Calu3 (cell line): ENCODE measurements at places on chromosomes 3 and 15. TPM values are rescaled to one million over a fixed set of nuclear protein-coding genes. Genes with fewer than 3 reads are reported as not detected.
A peak's percentile ranks its signal among the peaks of the same experiment; 100 is the strongest.

MCTP2 gene
- 30.1 and 40.5 TPM in 2 replicates for total RNA-seq

BAHD1 gene
- total RNA-seq: 15.6 and 17.2 TPM in 2 replicates

BCHE gene
- 1.3 TPM in 2 replicates for total RNA-seq

LRRC3B gene
- total RNA-seq: not detected in 2 replicates

GOLGA6B gene
- 0.61 TPM in 1 of 2 replicates, not detected in the other for total RNA-seq

- DNase-seq: no peak
Measured at GRCh38 chr3:171453180-171453886, 6.9 kb downstream of the TNIK start.

DNA sequence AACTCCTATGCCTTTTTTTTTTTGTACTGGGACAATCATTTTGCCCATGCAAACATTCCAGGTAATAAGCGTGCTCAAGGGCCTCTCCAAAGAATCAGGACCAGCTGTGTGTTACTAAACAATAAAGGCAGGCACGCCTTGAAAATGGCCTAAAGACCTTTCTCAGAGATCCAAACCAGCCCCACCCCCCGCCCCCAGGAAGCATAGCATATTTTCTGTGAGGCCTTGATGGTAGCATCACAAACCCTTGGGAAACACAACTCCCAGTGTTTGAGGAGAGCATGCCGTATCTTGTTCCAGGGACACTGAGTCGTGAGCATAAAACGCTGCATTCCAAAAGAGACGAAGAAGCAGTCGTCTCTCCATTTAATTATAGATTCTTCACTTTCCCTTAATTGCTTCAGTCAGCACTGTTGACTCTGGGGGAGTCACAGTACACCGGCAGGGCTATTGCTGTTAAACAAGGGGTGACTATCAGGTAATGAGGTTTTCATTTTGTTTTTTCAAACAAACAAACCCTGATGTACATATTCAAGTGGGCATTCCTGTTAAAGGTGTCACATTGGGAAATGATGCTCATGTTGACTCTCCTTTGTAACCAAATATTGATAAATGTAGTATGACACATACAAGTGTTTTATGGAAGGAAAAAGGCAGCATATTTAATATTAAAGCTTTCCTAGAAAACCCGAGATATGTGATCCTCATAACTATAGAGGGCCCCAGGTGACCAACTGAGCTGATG, 4.4 kb upstream of the TPM1 start:
- no peak for DNase-seq

DNA sequence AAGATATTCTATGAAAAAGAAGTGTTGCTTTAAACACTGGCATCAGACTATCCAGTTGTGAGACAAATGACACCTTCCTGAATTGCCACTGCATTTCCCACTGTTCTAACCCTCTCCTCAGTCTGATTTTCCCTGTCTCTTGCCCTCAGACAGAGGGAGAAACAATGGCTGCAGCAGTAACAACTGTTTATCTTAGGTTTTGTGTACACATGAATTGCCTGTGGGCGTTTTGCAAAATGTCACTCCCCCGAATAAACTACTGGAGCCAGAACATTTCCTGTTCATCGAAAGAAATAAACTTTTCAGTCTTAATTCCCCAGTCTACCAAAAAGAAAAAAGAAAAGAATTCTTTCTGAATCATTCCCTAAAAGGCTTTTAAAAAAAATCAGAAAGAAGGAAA, 155.1 kb downstream of the MAGI1 start:
- DNase-seq: no peak

GRCh38 chr3:142853270-142854168, 35.4 kb downstream of the PCOLCE2 start:
- DNase-seq: peak; percentile 90

- DNase-seq: no peak
Measured at GRCh38 chr3:45691842-45692241, 2.6 kb downstream of the SACM1L start.

DNA sequence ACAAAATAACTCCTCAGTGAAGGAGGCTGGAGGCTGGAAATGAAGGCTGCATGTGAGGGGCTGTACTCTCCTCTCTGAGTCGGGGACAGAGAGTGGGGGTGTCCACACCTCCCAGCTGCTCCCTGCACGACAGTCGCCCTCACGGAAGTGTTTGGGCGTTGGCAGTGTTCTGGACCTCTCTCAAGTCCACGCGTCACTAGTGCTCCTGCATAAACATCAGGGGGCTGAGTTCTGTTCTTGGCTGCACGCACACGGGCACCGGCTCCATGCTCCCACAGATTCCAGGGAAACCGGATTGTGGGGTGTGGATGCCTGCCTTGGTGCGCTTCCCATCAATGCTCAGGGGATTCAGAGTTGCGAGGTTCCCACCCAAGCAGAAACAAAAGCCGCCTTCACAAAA, 7.4 kb downstream of the RASGRF1 start:
- no peak for DNase-seq

DNA sequence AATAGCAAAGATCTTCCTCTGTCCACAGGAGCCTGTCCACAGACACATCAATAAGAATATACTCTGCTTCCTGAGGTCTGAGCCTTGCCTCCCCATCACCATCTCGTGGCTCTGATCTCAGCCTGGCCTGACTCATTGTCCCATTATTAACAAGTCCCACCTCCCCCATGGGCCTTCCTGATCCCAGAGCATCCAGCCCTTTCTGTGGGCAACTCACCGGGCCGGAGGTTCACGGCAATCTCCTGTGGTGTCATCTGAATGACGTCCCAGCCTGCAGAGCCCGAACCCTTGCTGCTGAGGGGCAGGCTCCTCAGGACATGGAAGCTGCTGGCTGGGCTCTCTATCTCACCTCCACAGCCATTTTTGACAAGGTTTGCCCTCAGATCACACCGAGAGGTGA, 28.1 kb downstream of the ITGB5 start:
- DNase-seq: peak; percentile 71

DNA sequence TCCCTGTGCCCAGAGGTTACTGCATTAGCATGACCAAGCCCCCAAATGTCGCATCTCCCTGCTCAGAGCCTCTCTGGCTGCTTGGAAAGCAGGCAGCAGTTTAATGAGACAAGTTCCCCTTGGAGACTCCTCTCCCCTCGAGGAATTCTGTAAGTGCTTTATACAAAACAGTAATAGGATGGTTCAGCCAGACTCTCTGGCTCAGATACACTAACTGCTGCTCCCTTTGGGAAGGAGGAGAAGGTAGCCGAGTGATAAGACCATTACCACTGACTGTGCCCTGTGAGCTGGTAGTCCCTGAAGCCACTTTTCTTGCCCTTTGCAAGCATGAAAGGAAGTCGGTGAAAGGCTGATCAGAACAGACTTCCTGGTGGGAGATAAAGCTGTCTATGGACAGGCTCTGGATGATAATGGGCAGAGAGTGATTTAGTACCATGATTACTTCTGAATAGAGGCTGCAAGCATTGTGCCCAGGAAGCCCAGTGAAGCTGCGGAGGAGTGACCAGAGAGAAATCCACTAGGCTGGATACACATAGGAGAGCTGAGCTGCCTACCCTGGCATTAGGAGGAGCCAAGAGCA, 100.8 kb downstream of the SEMA6D start:
- no peak for DNase-seq

DNA sequence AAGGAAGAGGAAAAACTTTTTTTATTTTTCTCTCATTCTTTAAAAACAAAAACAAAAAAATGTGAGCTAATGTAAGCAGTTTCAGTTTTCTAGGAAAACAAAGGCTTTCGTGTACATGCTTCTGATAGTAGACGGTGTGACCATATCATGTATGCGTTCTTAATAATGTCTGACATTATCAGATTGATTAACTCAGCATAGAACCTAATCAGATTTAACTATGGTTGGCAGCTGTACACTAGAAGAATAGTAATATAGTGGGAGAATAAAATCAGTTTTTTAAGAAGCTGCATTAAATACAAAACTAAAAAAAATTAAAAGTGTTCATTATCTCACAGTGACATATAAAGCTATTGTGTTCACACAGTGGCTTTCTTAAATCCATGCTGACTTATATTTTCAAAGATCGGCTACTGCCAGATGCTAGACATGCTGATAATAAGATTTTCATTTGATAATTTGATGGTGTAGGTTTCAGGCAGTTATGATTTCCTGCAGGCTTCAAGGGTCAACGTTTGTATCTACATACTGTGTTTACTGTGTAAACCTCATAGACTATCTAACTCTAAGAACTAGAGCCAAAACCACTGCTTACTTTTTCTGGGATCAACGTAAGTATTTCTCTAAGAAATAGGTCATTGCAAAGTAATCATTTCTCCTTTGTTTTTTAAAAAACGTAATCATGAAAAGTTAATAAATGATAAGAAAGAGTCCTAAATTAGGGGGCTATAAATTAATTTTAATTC, 74.0 kb downstream of the UBE2E2 start:
- DNase-seq: no peak

GRCh38 chr15:57541805-57542504, 49.7 kb upstream of the MYZAP start:
- DNase-seq: peak; percentile 82

- no peak for DNase-seq
Measured at GRCh38 chr3:46717447-46718231, at the start of gene PRSS50. Gene PRSS50 (minus strand): TSS chr3:46717869. CDS start chr3:46717824, 45 bp downstream.

DNA sequence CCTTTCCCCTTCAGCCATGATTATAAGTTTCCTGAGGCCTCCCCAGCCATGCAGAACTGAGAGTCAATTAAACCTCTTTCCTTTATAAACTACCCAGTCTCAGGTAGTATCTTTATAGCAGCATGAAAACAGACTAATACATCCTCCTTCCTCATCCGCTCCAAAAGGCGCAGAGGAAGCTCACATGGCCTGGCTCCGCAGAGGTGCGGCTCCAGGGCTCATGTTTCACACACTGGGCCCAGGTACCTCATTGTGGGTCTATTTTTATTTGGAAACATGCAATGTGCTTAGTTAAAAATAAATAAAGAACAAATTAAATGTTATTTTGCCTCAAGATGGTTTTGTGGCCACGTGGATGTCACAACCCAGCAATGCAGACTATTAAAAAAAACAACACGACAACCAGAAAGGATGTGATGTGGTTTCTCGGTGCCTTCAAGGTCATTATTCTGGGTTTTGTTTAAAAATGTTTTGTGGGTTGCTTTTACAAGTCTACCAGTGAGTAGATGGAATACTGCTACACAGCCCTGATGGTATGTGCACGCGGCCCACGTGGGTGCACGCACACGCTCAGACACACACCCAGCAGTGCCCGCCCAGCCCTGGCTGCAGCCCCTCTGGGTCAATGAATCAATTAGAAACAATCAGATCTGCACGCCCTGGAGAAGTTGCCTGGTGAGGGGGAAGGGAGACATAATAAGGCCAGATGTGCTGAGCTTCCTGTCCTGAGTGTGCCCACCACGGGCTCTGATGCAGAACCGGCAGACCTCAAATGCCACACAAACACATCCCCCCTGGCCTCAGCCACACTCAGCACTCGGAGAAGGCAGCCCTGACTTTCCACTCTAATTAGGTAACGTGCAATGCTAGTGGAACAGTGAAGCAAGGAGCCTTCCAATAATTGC, 140.1 kb downstream of the ADAMTS17 start:
- DNase-seq: no peak

- DNase-seq: no peak
Measured at GRCh38 chr15:43008150-43008549, 87.6 kb upstream of the TTBK2 start.

DNA sequence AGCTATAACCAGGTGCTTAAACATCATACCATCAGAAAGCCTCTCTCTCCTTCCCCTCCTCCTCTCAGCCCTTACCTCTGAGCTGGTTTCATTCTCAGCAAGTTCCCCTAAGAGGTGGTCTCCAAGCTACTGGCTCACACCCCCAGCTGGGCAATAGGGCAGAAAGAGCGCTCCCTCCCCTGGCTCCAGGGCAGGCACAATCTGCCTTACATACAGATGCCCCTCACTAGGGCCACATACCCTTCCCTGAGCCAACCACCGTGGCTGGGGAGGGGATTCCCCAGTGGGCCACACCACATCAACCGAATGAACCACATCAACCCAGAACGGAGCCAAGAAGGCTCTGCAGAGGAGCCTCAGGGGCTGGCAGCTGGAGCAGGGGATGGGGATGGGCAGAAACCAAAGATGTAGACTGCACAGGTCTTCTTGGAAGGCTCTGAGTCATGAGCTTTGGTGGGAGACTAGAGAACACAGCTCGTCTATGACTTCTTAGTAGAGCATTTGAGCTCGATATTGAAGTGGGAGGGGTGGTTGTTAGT, 4.6 kb upstream of the FBLN2 start:
- no peak for DNase-seq

DNA sequence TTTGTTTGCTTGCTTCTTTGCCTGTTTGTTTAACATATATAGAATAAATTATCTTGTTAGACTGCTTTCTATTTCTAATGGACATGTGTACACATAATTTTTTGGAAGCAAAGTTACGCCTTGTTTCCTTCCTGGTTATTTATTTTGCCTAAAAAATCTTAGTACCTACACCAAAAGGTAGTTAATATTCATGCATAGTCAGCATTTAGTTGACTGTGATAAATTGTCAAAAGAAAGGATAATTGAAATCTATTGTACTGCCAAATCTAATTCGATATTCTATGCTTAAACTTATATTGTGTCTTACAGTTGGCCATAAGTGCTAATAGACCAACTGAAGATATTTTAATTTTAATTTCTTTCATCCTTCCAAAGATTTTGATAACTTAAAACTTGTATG, 233.9 kb upstream of the ARL6 start:
- no peak for DNase-seq

DNA sequence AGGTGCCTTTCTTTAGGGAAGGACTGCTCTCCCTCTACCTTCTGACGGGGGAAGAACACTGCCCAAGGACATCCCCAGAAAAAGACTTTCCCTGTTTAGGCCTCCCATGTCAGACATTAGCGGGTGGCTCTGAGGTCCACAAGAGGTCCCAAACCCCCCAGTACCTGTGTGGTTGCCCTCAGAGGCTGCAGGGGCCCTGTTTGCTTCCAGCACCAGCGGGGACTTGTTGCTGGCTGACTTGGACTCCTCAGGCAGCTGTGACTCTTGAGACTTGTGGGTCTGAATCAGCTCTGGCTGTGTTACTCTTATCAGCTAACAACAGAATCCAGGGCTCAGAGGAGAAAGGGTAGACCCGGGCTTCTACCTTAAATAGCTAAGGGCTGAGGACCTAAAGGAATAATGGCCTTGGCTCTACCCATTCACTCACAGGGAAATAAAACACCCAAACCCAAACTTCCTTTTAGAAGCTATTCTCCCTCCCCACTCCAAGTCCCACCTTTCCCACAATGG, 39.2 kb downstream of the SEMA3G start:
- DNase-seq: no peak

GRCh38 chr3:14506626-14507304, 33.4 kb downstream of the GRIP2 start:
- no peak for DNase-seq

DNA sequence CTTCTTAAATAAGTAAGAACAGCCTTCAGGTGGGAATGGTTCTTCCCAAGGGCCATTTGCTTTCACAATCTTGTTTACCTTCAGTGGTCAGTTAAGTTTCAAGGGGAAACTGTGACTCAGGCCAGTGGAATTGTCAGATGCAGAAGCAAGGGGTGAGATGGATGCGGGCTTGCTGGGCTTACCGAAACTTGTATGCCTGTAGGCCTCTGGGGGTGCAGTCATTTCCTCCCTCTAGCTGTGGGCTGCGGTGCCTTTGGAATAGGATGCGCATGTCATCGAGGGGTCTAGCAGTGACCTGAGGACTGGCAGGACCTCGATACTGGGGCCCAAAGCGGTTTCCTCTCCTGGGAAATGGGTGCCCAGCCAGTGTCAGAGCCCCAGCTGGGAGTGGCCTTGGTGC, 121.6 kb downstream of the EEFSEC start:
- peak; percentile 30 for DNase-seq

- no peak for DNase-seq
Measured at GRCh38 chr15:57949374-57949943, 116.1 kb downstream of the ALDH1A2 start.

GRCh38 chr15:23503980-23504379, 56.9 kb upstream of the GOLGA6L2 start:
- no peak for DNase-seq

- DNase-seq: no peak
Measured at GRCh38 chr3:50517721-50518206, 14.3 kb upstream of the CACNA2D2 start.

- DNase-seq: no peak
Measured at GRCh38 chr3:5448816-5449215, 261.3 kb downstream of the EDEM1 start.
